ENCODE measurements at places on chromosomes 12 and 14.

GRCh38 chr12:96585977-96586376 lies 96.6 kb downstream of the CFAP54 start:
- peaks cover 11% of the 10 kb centered on the region for H3K27me3 ChIP-seq
- H3K27ac ChIP-seq = no peak overlapping the region
- no peaks in the 10 kb centered on the region for H3K36me3 ChIP-seq
- H3K4me3 ChIP-seq = no peak overlapping the region

GRCh38 chr12:94290353-94290752 lies 142.0 kb downstream of the PLXNC1 start:
- peaks cover 23% of the 10 kb centered on the region for H3K36me3 ChIP-seq
- no peak overlapping the region for H3K4me3 ChIP-seq
- DNase-seq = no peak
- H3K27ac ChIP-seq = no peak overlapping the region
- H3K4me1 ChIP-seq = peaks cover 3% of the 10 kb centered on the region

DNA sequence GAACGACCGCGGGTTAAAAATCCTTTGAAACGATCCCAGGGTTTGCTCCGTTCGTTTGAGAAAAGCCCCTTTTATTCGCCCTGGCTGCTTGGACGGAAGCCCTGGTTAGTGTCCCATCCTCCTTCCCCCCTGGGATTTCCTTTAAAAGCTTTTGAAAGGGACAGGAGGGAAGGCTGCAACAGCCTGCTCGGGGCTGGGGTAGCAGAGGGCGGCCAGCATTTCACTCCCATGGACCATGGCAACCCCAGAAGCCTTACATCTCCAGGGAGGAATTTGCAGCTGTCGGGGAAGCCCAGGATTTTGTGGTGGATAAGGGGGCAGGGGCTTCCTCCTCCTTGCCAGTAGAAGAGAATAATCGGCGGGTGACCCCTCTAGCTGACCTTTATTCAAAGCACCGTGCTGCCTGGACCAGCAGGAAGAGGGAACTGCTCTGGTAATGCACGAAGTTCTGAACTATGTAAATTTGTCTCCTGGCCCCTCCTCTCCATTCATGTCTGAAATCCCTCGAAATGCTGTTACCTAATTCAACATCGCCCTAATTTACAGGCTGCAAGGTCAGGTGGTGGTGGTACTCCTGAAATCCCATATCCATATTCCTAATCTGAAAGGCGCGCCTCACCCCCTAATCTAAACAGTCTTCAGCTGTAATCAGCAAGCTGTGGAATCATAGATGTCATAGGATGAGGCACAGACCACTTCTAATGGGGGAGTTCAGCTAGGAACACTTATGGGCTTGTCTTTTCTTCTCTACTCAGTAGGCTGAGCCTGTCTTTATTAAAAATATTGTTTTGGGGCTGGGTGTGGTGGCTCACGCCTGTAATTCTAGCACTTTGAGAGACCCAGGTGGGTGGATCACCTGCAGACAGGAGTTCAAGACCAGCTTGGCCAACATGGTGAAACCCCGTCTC lies 1.0 kb upstream of the CLIP1 start:
- H3K27me3 ChIP-seq = no peaks in the 10 kb centered on the region
- H3K27ac ChIP-seq = peak overlapping the region; percentile 90
- H3K4me3 ChIP-seq = peak overlapping the region; percentile 84
- no peak for DNase-seq
- peaks cover 3% of the 10 kb centered on the region for H3K36me3 ChIP-seq

DNA sequence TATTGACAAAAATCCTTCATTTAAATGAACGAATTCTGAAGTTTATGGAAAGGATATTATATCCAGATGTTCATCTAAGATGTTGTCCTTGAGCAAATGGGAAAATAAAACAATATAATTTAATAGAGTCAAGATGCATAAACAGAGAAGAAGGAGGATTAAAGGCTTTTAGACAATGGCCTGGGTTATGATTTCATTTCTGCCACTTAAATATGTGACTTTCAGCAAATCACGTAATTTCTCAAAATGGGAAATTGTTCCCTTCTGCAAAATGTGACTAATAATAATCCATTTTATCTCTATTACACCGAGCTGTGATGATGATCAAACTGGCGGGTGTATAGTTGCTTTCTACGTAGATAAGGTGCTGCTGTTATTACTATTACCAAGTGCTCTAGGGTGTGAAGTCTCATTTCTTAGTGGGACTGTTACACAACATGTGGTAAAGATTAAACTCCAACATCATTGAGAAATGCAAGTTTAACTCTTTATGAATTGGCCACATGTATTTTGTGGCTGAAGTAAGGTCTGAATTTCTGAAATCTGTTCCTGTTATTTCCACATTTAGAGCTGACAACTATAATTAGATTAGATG lies 157.0 kb downstream of the MYRFL start:
- no peak for DNase-seq
- no peak overlapping the region for H3K4me3 ChIP-seq
- H3K27ac ChIP-seq = no peak overlapping the region
- H3K27me3 ChIP-seq = peaks cover 2% of the 10 kb centered on the region

GRCh38 chr12:111099186-111099585 lies 178.8 kb upstream of the MYL2 start:
- no peak overlapping the region for H3K4me3 ChIP-seq
- no peak overlapping the region for H3K27ac ChIP-seq
- no peaks in the 10 kb centered on the region for H3K36me3 ChIP-seq
- no peak for DNase-seq
- no peaks in the 10 kb centered on the region for H3K4me1 ChIP-seq
- H3K27me3 ChIP-seq = peaks cover 2% of the 10 kb centered on the region

- no peak for DNase-seq
- no peak overlapping the region for H3K27ac ChIP-seq
- H3K4me3 ChIP-seq = no peak overlapping the region
- H3K27me3 ChIP-seq = peaks cover 12% of the 10 kb centered on the region
Observed at GRCh38 chr12:94071258-94071657, 77.1 kb upstream of the PLXNC1 start.

GRCh38 chr12:104565606-104566243 lies 109.0 kb downstream of the CHST11 start:
- no peak overlapping the region for H3K4me3 ChIP-seq
- peak overlapping the region; percentile 7 for H3K27ac ChIP-seq
- H3K36me3 ChIP-seq = peaks cover 72% of the 10 kb centered on the region
- peaks cover 50% of the 10 kb centered on the region for H3K4me1 ChIP-seq

DNA sequence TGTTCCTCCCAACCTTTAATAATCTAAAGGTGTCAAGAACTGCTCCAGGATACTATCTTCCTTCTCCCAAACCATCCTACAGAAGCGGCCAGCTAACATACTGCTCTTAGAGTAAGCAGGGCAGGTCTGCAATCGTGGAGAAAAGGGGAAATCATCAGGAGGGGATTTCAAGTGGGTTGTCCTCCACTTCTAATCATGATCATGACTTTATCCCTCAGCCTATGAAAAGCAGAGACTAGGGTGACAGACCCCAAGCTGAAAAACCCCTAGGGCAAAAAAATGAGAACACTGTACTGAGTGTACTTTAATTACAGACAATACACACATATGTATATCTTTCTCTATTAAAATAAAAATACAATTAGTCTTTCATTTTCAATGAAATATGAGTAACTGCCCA lies 13.9 kb downstream of the DUSP16 start:
- no peak overlapping the region for H3K4me3 ChIP-seq
- peaks cover 21% of the 10 kb centered on the region for H3K36me3 ChIP-seq
- no peaks in the 10 kb centered on the region for H3K27me3 ChIP-seq

DNA sequence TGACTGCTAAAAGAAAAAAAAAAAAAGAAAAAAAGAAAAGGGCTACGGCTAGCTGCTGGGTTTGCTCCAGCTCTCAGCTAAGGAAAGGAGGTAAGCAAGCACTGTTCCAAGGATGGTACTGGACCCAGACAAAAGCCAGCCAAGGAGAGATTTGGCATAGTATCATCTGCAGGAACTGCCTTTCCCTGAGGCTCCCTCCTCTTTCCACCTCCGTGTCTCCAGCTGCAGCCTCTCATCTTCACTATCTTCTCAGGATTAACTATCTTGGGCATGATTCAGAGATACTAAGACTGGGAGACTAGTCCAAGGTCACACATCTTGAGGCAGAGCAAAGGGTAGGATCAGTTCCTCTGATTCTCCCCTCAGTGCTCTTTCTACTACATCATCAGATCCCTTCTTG lies 6.0 kb downstream of the KITLG start:
- no peak overlapping the region for H3K27ac ChIP-seq
- no peak overlapping the region for H3K4me3 ChIP-seq
- no peaks in the 10 kb centered on the region for H3K36me3 ChIP-seq
- H3K4me1 ChIP-seq = no peaks in the 10 kb centered on the region

DNA sequence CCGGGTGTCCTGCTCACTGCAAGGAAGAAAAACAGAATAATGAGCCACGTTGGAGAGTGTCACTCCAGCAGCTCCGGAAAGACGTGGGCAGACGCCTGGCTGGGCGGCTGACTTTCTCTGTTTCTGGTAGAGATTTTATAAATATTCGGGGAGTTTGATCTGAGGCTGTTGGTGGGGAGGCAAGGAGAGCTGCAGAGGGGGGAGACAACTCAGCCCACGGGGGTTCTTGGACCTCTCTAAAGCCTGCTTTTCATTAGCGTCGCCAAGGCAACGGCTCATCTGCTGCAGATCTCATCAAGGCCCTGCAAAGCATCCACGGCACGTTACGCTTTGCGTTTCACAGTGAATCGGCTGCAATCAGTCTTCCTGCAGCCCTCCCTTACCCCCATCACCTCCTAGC lies 207.2 kb downstream of the ZFP36L1 start:
- no peak overlapping the region for H3K4me3 ChIP-seq
- no peaks in the 10 kb centered on the region for H3K4me1 ChIP-seq
- no peaks in the 10 kb centered on the region for H3K27me3 ChIP-seq
- no peak for DNase-seq
